Activated T-cell treated with anti-CD3 and anti-CD28 coated beads, Interleukin-2, amount 50 U/mL, for 72 hours (primary cell): ENCODE measurements at places on chromosomes 3 and 15.
A peak's percentile ranks its signal among the peaks of the same experiment; 100 is the strongest.

GRCh38 chr15:40425681-40426080, 15.1 kb upstream of the BAHD1 start:
- DNase-seq, result no peak

GRCh38 chr3:131541288-131541687, 38.5 kb upstream of the MRPL3 start:
- no peak for DNase-seq

GRCh38 chr3:11272906-11273574, 843 bp downstream of the ATG7 start:
- DNase-seq, result no peak

GRCh38 chr3:78871048-78871447, 896.8 kb downstream of the ROBO1 start:
- DNase-seq, result no peak

GRCh38 chr15:70142322-70143191, 44.8 kb upstream of the TLE3 start:
- DNase-seq, result peak; percentile 70

DNA sequence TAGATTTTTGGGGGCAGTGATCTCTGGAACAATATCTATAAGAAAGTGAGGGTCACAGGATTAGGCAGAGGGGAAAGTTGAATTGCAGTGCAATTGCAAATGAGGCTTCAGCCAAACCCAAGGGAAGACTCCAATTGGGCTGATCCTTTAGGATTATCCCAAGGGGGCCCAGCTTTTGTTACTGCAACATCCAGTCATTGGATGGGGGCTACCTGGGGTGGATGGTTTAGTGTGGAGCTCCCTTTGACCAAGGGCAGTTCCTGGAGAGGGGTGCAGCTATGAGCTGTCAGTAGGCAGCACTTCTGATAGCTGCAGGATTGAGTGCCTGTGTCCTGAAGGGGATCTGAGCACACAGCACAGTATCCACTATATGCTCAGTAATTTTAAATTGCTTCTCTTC, 355.2 kb upstream of the AZI2 start:
- DNase-seq, result no peak

DNA sequence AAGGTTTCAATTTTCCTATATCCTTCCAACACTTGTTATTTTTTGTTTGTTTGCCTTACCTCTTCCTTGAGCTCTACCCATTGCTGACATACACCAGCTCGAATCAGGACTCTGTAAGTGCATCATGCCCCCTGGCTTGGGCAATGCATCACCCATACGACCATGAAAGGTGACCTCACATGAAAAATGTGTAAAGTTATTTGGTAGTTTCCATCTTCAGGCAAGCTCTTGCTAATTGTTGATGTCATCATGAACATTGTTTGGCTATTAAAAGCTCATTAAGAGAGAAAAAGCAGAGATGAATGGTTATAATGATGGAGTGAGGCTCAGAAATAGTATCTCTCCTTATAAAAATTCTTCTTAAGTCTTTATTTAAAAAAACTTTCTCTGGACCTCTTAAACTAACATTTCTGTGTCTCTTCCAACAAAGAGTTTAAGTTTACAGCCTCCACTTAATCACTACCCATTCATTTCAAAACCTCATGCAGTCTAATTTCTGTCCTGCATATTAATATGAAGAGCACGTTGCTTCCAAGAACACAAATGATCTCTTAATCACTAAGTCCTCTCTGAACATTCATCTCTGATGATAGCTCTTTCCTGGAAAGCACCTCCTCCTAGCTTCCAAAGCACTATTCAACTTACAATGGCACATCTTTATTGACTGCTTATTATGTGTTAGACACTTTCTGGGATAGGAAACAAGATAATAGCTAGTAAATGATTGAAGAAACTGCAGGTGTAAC, 236.3 kb downstream of the NFKBIZ start:
- DNase-seq, result peak; percentile 43

GRCh38 chr3:56682462-56683121, 473 bp downstream of the TASOR start:
- peak; percentile 82 for DNase-seq

GRCh38 chr3:187169231-187169960, 27.9 kb upstream of the RTP1 start:
- DNase-seq, result no peak

DNA sequence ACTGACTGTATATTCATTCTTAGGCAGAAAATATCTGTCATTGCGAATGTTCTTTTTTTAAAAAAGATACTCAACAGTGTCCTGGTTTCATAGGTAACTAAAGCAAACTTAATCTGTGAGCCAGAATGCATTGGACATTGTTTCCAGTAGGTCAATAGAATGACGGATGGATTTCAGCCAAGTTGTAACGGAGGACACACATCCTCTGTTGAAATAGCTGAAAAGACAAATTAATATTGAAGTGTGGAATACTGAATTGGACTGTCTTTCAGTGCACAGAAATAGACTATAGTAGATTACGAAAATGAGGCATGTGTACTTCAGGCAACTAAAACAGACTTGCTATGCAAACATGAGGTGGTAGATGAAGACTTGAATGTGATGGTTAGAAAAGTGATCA, 461.6 kb downstream of the WDR72 start:
- no peak for DNase-seq

GRCh38 chr3:22969276-22969675, 233.9 kb upstream of the UBE2E2 start:
- no peak for DNase-seq

DNA sequence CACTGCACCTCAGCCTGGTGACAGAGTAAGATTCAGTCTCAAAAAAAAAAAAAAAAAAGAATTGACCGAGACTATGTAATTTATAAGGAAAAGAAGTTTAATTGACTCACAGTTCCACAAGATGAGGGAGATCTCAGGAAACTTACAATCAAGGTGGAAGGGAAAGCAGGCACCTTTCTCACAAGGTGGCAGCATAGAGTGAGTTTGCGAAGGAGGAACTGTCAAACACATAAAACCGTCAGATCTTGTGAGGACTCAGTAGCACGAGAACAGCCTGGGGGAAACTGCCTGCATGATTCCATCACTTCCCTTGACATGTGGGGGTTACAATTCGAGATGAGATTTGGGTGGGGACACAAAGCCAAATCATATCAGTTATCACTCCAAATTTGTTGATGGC, 380.9 kb downstream of the EDEM1 start:
- no peak for DNase-seq

- DNase-seq, result no peak
These were observed 75.1 kb downstream of the VGLL4 start for GRCh38 chr3:11568503-11569155.

DNA sequence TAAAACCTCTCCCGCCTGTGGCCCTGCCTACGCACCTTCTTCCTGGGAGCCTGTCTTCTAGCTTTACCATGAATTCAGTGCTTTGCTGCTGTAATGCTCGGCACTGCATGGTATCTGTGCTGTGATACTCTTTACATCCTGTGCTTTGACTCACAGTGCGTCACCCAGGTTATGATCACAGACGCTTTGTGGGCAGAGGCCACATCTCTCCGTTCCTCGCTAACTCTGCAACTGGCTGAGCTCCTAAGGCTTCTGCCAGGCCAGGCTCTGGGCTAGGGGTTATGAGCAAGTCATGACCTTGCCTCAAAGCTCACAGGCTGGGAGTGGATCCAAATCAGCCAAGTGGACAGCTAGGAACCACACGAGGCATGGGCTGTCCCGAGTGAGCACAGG, 23.2 kb downstream of the SPTBN5 start:
- peak; percentile 73 for DNase-seq

- no peak for DNase-seq
These were observed 571 bp upstream of the RARRES1 start for GRCh38 chr3:158732856-158733200.

DNA sequence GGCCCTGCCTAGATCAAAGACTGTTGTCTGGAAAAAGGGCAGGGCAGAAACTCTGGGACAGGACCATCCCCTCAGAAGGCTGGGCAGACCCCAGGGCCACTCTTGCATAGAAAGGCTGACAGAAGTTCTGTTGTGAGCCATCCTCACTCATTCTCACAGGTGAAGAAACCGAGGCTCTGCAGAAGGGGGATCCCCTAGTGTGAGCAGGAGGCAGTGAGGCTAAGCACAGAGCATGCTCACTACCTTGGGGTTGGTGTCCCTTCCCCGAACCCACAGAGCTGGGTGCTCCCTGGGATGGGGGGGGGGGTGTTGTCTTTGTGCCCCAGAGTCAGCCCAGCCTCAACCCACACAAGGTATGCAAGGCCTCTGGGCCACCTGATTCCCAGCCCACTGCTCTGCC, 50.9 kb upstream of the TMEM115 start:
- DNase-seq, result no peak

DNA sequence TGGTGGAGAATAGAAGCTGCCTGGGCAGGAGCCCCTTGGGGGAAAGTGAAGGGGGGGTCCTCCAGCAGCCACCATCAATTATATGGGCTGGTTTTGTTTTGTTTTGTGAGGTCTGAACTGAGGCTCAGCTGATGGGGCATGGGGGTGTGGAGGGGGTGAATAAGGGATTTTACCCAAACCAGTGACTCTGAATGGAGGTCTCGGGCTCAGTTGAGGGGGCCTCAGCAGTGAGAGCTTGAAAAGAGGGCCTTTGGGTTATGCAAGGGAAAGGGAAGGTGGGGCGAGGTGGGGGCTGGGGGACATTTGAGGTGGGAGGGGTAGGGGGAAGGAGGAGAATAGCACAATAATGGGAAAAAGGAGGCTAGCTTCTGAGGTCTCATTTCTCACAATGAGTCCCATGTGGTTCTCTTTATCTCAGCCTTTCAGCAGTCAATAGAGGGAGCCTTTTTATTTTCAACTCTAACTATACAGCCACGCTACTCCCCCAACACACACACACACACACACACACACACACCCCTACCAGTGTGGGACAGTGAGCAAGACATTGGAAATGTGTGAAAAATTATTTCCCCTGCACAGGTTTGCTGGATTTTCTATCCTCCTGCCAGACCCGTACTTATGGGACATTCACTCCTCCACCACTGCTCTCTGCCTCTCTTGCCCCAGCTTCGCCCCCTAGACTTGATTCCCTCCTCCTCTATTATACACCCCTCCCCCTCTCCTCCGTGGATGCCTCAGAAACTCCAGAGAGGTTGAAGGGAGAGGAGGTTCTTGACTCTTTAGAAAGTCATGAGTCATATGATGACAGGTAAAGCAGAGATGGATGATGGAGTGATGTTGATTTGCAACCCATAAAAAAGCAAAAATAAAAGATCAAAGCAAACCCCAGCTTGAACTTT, 96.0 kb downstream of the GTPBP8 start:
- no peak for DNase-seq

DNA sequence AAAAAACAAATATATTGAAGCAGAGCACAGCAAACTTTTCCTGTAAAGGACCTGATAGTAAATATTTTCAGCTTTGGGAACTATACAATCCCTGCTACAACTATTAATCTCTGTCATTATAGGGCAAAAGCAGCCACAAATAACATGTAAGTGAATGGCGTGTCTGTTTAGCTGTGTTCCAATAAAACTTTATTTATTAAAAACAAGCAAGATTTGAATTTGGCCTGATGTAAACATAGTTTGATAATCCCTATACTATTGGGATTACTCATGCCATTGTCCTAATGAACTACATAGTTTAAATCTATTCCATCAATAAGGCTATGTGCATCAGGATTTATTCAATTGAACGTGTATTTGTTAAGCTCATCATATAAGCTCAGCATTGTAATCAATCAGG, 286.8 kb upstream of the CNTN6 start:
- DNase-seq, result no peak

DNA sequence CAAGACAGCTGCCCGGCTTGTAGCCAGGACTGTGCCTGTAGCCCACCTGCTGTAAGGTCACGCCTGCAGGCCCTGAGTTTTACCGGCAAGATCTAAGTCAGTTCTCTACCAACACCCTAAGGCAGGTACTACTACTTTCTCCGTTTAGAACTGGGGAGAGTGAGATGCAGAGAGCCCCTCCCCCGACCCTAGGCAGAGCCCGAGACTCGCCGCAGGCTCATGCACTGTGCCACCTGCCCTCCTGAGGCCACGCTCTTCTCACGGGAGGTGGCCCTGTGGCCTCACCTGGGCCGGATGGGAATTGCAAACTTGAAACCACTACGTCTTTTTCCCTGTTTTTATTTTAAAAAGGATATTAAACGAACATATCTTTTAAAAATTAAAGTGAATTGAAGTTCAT, 36.9 kb upstream of the PCSK6 start:
- no peak for DNase-seq

DNA sequence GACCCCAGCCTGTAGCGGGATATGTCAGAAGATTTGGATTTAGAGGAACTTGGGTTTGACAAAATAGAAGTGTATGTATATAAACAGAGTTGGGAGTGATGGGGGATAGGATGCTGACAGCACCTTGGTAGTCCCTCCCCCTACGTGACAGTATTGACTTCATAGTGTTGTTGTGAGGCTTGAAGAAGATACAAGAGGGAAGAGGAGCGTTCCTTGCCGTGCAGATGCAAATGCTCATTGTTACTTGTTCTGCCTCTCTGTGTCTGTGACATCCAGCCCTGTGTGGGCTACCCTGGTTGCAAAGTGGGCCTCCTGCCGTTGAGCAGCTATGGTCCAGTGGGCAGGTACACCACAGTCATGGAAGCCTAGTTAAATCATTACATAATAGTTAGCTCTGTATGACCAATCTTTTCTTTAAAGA, 45.0 kb downstream of the SMAD3 start:
- no peak for DNase-seq

GRCh38 chr3:141642215-141642614, 95.9 kb upstream of the RNF7 start:
- DNase-seq, result no peak

DNA sequence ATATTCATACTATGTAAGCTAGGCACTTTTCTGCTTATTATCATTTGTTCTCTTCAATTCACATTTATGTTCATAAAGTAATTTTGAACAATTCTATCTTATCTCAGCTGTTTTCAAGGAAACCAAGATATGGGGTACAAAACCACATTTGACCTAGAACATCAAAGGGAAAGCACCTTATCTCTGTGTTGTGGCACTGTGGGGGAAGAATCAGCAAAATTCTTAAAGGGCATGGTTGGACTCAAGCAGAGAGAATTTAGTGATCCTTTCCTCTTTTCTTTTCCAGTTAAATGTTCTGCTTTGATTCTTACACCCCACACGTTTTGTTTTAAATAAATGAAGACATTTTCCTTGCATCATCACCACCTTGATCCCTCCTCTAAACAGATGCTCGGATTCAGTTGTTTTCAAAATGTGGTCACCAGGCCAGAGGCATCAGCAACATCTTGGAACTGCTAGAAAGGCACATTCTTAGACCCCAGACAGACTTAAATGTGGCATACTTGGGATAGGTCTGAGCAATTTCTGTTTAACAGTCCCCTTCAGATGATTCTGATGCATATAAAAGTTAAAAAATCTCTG, 128.4 kb upstream of the TP63 start:
- DNase-seq, result no peak
